Left lobe of liver (tissue), 2 donors: ENCODE measurements at places on chromosomes 7 and 10. TPM values are rescaled to one million over a fixed set of nuclear protein-coding genes. Genes with fewer than 3 reads are reported as not detected.
A peak's percentile ranks its signal among the peaks of the same experiment; 100 is the strongest.

GRCh38 chr7:35723011-35723410 is 28.1 kb upstream of the HERPUD2 start:
- DNase-seq: no peak

DNA sequence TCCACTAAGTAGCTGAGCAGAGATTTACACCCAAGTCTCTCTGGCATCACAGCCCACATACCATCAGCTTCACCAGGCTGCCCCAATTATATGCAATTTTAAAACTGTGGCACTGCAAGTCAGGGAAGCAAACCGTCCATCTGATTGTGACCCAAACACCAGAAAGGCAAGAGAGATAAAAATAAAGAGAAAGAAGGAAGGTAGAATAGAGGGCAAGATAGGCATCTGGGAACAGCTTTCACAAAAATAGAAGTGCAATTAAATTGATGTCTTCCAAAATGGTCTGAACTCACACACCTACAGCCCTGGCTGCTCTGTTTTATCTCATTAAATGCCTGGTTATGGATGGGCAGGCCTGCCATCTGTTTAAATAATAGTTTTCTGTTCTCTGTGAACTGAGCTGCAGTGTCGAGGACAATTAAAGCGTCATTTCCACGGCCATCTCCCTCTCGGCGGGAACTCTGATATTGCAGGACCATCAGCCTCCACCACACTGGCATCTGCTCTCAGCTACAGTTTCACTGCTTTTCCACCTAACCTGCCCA is 509.1 kb downstream of the INHBA start:
- DNase-seq: no peak

DNA sequence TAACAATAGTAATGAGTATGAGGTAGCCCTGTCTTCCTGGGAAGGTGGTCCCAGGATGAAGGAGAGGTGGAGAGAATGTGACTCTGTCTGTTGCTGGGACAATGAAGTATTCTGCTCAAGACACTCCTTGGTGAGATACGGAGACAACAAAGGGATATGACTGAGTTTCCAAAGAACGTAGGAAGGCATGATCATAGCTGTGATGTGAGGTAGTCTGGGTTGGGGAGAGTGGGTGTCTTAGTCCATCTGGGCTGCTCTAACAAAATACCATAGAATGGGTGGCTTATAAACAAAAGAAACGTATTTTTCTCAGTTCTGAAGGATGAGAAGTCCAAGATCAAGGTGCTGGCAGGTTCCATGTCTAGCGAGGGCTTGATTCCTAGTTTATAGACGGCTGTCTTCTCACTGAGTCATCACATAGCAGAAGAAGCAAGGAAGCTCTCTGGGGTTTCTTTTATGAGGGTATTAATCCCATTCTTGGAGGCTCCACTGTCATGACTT is 84.9 kb upstream of the RHOBTB1 start:
- DNase-seq: no peak

DNA sequence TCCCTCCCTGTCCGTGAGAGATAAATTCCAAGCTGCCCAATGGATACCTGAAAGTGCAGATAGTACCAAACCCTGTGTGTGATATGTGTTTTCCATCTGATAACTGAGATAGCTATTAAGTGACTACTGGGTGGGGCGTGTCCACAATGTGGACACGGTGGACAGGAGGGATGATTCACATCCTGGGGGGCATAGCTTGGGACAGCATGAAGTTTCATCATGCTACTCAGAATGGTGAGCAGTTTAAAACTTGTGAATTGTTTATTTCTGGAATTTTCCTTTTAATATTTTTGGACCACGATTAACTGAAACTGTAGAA is 158.6 kb downstream of the CREB5 start:
- DNase-seq: no peak

Gene TDRD1
- total RNA-seq: 0.05 TPM

Gene FAM237B
- not detected for total RNA-seq

DNA sequence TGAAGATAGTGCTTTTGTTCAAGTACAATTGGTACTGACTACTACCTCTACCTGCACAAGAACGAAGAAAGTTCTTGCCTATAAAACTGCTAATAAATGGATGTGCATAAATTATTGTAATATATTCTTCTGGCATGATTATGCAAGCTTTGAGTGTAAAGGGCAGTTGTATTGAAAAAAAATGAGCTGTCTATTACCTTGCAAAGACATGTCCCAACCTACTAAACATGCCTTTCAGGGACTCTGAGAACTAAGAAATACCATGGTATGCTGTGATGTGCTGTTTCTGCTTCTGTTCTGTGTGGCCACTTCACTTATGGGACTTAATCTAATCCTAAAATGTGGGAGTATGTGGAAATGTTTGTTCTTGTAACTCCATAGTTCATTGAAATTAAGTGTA is 1083.4 kb downstream of the LRMDA start:
- DNase-seq: no peak

Gene NPY
- not detected for total RNA-seq

DNA sequence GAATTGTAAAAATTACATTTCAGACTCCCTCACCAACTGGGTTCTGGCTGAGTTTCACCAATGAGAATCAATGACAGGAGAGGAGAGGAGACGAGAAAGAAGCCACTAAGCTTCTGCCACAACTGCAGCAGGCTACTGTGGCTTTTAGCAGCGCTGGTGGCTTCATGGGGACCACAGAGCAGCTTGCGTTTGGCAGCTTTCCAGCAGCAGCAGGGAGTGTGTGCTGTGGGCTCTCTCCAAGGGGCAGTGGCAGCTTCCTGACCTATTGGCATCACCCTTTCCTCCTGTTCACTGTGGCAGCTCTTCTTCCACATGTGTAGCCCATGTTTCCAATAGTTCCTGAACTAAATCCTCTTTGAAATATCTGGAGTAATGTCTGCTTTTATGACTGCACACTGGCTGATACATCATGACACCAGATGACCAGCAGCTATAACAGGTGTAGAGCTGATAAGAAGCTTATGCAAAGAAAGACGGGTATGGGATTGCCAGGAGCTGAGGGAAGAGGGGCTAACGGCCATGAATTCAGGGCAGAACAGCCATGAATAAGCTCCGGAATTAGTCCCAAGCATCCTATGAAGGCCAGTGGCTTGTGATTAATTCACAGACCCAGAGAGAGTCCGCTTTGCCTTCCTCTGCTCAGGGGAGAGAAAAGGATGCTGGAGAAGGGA is 46.8 kb downstream of the KCNH2 start:
- no peak for DNase-seq

- no peak for DNase-seq
Measured at GRCh38 chr7:47937711-47938573, 10.3 kb downstream of the PKD1L1 start.

Gene SUV39H2
- total RNA-seq: 3.1 TPM

Gene MGAM2
- total RNA-seq: 0.05 TPM

GRCh38 chr10:86658261-86658741 is 4.0 kb downstream of the OPN4 start:
- DNase-seq: no peak

GRCh38 chr7:50952120-50952519 is 169.4 kb upstream of the GRB10 start:
- no peak for DNase-seq

- peak; percentile 70 for DNase-seq
Measured at GRCh38 chr10:104580774-104581675, 60.1 kb upstream of the SORCS3 start.

Gene CUX1
- 42.0 TPM for total RNA-seq

Gene INTS15
- total RNA-seq: 14.1 TPM

- DNase-seq: no peak
Measured at GRCh38 chr10:70711911-70712310, 39.6 kb downstream of the ADAMTS14 start.

Gene TEX36
- not detected for total RNA-seq

DNA sequence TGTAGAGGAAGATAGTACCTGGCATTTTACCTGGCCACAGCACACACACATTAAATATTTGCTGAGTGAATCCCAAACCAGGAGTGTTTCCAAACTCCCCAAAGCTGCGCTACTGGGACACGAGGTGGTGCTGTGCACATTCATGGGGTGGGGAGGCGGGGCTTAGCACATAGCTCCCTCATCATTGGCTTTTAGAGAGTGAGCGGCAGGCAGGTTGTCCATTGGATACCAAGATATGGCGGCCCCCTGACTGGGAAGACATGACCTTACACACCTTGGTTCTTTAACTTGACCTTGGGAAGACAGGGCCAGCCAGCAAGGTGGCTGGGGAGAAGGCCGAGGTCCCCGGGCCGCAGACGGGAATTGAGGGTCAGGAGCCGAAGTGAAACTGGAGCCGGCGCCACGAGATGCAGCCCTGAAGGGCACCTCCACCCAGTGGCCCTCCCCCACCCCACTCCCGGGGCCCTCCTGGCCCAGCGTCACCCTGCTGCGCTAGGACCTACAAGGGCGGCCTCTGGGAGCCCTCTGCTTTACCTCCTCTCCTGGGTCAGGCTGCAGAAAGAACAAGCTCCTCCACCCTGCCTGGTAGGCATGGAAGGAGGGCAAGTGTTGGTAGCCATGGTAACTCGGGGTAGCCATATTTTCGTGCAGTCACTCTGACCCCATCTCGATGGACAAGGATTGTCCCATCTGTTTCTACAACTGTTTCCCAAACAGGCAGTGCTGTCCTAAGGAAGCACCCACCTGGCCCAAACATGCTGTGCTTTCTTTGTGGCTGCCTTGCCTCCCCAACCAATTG is 24.0 kb downstream of the TMEM176A start:
- peak; percentile 78 for DNase-seq

GRCh38 chr7:96202102-96202501 is 119.8 kb downstream of the SLC25A13 start:
- no peak for DNase-seq

Gene CTAGE8
- 1.4 TPM for total RNA-seq

DNA sequence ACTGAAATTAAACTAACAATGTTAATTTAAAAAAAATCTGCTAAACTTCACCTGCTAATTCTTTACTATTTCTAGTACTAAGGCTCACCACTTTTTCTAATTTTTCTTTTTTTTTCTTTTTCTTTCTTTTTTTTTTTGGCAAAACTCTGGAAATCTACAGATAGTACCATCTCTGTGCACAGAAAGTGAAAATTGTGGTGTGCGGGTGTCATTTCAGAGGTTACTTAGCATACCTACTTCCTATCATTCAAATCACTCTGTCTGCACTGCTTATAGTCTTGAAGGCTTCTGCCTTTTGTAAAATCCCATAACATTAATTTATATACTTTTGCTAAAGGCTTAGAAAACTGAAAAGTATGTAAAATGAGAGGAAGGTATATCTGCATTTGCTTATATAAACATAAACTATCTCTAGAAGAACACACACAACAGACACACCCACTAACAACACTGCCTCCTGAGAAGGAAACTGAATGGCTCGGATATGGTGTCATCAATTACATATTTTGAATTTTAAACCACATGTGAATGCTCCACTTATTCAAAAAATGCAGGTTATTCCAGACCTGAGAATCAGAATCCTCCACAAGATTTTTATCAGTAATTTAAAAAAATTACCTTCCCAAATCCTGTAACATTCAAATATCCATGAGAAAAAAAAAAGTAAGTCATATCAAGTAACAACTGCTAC is 229.5 kb downstream of the PARD3 start:
- no peak for DNase-seq

Gene DDC
- 48.6 TPM for total RNA-seq

DNA sequence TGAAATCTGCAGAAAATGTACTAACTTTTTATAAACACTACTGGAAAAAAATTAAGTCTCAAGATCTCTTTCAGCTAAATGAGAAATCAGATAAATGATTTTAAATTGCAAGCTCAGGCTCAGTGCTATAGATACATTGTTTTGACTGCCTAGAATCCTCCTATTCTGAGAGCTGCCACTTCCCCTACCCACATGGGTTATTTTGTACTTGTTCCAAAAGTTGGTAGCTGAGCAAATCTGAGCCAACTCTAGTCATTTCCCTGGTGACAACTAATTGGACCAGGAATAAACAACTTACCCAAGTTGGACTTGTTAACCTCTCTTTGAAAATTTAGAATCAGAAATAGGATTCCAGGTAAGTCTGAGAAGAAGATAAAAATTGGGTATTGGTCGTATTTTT is 202.1 kb downstream of the MBL2 start:
- DNase-seq: no peak

DNA sequence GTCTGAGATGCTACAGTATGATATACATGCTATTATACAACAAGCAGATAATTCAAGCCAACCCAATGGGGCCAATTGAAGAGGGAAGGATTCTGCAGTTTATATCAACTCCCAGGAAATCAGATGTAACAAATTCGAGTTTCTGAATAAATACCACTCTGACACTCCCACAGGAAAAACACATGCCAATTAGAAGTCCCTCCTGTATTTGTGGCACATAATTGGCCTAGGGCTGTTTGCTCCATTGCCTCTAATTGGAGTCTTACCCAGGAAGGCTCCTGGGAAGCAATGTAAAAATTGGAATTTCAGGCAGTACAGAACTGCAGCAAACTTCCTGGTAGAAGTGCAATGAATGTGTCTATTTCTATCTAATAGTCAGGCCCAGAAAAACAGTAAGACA is 4.7 kb downstream of the PPA1 start:
- DNase-seq: no peak

Gene SLC16A9
- 0.73 TPM for total RNA-seq

DNA sequence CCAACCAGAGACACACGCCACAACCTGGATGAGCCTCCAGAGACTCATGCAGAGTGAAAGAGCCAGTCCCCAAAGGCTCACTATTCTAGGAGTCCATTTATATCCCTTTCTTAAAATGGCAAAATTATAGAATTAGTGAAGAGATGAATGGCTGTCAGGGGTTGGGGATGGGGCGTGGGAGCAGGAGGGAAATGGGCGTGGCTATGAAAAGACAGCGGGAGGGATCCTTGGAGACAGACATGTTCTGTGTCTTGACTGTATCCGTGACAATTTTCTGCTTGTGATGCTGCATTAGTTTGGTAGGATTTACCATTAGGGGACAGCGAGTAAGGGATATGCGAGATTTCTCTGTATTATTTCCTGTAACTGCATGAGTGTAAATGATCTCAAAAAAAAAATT is 33.0 kb downstream of the FAM53B start:
- DNase-seq: no peak

DNA sequence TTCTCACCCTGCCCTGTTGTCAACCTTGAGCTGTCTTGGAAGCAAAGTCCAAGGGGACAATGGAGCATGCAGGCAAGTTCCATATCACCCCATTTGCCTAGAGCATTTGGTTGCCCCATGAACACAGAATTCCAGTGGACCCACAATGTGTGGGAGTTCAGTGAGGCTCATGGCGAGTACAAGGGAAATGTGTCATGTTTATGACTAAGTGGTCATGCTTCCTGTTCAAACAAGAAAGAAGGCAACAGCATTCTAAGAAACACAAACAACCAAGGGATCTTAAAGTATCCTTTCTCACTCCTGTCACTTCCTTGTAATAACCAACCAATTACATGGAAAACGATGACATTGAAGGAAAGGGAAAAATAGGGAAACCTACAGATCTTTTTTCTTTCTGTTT is 513.0 kb downstream of the INHBA start:
- no peak for DNase-seq

GRCh38 chr10:129394518-129395328 is 72.3 kb upstream of the MGMT start:
- DNase-seq: no peak

Gene GIMAP1
- total RNA-seq: 1.4 TPM
